ENCODE measurements at places on chromosomes 7 and 10. TPM values are rescaled to one million over a fixed set of nuclear protein-coding genes. Genes with fewer than 3 reads are reported as not detected.

DNA sequence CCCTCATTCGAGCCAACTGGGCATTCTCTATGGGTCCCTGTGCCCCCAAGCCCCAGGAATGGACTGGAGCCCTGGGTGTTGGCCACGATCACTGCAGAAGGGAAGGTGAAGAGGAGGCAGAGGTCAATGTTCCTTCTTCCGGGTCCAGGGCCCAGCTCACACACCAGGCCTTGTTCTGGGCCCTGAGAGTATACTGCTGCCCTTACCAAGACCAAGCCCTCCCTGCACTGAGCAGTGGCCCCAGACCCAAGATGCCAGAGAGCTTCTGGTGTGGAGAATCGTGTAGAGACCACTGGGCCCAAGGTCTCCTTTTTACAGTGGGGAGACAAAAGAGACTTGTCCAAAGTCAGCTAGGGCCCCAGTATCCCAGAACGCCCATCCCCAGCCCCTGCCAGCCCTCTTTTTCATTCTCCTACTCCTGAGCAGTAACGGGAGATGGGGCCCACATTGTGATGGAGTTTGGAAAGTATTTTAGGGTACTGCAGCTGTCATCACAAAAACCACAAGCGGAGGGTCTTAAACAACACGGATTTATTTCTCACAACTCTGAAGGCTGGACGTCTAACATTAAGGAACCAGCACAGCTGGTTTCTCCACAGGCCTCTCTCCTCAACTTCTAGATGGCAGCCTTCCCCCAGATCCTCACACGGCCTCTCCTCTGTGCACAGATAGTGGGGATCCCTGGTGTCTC, 79.4 kb downstream of the PDGFA start:
- no peak overlapping the region for H3K4me3 ChIP-seq
- H3K36me3 ChIP-seq = no peaks in the 10 kb centered on the region
- H3K27ac ChIP-seq = no peak overlapping the region
- H3K27me3 ChIP-seq = peaks cover 18% of the 10 kb centered on the region
- peaks cover 10% of the 10 kb centered on the region for H3K4me1 ChIP-seq

DNA sequence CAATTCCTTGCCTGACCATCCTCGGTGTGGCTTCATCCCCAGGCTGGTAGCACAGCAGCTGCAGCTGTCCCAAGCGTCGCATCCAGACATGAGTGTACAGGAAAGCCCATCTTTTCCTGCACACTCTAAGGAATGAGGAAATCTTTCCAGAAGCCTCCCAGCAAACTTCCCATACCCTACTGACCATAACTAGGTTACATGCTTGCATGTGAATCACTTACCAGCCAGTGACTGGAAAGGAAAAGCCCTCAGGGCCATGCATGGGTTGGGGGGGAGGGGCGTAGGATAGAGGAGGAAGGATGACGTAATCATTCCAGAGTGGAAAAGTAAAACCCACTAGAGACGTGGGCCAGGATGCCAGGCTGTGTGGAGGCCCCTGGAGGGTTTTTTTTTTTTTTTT, 18.9 kb upstream of the ZNF212 start:
- H3K4me3 ChIP-seq = no peak overlapping the region
- peaks cover 60% of the 10 kb centered on the region for H3K36me3 ChIP-seq
- no peak overlapping the region for H3K27ac ChIP-seq
- no peaks in the 10 kb centered on the region for H3K4me1 ChIP-seq

- H3K27me3 ChIP-seq = no peaks in the 10 kb centered on the region
- H3K4me1 ChIP-seq = no peaks in the 10 kb centered on the region
- H3K4me3 ChIP-seq = no peak overlapping the region
- no peak for DNase-seq
- no peaks in the 10 kb centered on the region for H3K36me3 ChIP-seq
These were observed 12.1 kb upstream of the SNX13 start for GRCh38 chr7:17952387-17952786.

DNA sequence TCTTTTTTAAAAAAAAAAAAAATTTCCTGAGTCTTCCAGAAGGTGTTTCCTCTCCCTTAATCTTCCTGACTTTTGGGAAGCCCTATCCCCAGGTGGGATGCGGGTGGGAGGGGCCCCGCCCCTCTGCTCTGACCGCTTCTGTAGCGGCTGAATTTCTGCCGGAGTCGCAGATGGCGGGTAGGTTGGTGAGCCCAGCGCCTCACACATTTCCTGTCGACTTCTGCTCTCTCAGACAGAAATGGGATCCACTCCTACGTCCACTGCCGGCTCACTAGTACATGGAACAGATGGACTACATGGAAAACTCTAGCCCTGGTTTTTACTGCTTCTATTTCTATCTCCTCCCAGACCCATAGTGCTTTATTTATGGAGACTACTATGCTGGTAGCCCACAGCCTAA, 90.9 kb downstream of the NEUROD6 start:
- no peak overlapping the region for H3K27ac ChIP-seq
- no peak for DNase-seq
- no peaks in the 10 kb centered on the region for H3K4me1 ChIP-seq

- H3K36me3 ChIP-seq = no peaks in the 10 kb centered on the region
- no peak overlapping the region for H3K27ac ChIP-seq
- H3K4me1 ChIP-seq = no peaks in the 10 kb centered on the region
These were observed 168.6 kb upstream of the NEBL start for GRCh38 chr10:21065621-21066248.

The NOS3 gene
- total RNA-seq = 20.2 TPM

The ZNF853 gene
- total RNA-seq = 38.6 TPM

The DRGX gene
- total RNA-seq = not detected

The PAX2 gene
- not detected for total RNA-seq

The ENTPD1 gene
- 27.3 TPM for total RNA-seq

The HOXA6 gene
- total RNA-seq = 0.92 TPM

Data from esophagus muscularis mucosa (tissue), 4 donors.